ENCODE measurements at places on chromosomes 5 and 9.

DNA sequence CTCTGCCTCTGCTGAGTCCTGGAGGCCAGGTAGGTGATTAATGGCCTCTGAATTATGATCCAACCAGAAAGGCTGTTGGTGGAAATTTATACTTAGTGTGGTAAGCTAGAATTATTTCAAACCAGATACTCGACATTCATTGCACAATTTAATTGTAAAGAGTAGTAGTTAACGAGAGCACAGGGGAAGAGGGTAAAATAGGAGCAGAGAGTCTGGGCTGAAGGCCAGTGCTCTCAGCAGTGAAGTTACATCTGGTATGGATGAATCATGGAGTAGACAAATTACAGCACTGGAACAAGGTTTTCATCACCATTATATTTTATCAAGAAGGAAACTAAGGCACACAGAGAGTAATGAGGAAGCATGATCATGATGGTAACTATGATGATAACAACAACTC is 92.5 kb downstream of the TLR4 start:
- ATAC-seq = no peak

DNA sequence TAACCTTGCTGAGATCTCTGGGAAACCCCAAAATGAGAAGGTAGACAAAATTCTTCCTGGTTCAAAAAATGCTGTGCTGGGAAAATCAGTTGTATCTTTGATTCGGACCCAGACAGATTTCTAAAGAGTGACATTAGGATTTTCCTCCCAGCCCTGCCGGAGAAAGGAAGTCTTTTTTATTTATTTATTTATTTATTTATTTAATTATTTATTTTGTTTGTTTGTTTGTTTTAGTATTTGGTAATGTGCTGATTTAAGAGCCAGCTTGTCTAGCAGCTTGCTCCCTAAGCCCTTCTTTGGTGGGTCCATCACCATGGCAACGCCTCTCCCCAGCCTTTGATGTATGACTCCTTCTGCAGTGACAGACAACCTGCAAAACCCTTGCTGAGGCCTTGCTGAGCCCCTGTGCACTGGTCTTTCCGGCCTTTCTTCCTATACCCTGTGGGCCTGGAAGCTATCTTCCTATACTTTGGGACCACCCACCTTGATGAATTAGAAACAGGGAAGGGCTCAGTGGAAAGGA is 60.6 kb upstream of the AFAP1L1 start:
- ATAC-seq = no peak

DNA sequence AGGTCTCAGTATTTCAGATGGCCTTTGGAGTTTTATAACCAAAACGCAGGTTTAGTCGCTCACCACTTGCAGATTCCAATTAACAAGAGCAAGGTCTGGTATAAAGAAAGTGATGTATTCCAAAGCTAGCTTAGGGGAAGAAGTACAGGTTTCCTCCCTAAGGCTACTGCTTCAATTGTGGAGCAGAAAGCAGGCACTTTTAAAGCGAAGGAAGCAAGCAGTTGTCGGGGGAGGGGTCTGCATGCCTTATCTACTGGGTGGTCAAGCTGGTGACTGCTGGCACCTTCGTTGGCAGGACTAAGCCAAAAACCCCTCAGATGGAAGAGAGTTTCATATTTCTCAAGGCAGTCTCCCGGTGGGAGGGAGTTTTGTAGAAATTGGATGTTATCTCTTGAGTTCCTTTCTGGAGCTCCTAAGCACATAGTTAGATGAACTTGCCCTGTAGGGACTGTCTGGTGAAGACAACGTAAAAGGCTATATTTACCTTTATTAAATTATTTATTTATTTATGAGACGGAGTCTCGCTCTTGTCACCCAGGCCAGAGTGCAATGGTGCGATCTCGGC is 1.6 kb upstream of the TMEM245 start:
- ATAC-seq = no peak

GRCh38 chr9:109277451-109277850 is 43.4 kb downstream of the EPB41L4B start:
- no peak for ATAC-seq

DNA sequence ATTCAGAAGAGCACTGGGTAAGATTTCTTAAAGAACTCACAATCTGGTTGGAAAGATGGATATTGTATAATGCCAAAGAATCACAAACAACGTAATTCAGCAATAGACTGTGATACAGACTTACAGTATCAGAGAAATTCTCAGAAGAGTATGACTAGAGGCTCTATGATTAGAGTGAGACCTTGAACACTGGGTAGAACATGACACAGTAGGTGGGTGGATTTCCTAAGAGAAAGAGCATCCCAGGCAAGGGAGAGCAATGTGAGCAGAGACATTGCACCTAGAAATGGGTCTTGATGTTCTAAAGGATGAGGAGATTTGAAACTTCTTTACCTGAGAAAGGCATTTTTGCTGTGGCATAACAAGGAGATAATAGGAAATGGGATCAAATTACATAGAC is 27.3 kb upstream of the CAST start:
- no peak for ATAC-seq

DNA sequence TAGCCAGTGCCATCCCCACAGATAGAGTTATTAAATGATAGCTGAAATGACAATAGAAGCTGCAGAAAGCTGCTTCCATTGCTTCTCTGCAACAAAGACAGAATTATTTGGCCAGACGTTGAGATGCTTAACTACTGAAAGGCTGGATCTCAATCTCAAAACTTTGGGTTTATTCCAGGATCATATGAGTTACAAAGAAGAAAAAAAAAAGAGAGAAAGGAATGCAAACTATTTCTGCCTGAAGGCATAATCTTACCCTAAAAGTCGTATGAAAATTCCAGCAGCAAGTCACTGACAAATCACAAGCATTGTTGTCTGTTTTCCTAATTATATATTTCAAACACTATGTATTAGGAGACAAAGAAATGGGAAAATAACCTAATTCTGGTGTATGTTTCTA is 12.8 kb upstream of the TYRP1 start:
- ATAC-seq = no peak

DNA sequence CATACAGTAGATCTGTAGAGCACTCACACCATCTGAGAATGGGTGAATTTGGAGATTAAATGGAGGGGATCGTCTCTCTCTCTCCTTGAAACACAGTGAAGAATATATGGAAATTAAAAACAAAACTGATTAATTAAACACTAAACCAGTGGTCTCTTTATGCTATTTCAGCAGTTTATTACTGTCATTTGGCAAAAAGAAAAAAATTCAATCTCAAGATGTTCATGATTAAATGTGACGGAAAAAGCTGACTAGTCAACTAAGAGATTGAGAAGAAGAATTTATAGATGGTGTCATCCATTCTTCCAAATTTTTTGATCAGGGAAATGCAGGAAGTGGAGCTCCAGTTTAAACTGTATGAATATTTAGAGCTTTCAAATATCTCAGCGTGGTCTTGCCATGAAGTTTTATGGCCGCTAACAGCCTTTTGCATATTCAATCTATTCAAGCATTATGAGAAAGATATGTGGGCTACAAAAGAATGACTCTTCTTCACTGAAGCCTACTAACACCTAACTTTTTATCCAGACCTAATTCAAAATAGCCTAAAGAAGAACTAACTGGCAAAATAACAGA is 121.6 kb upstream of the DPYSL3 start:
- no peak for ATAC-seq

- ATAC-seq = no peak
These were observed 480.3 kb downstream of the DIRAS2 start for GRCh38 chr9:90162326-90162725.

DNA sequence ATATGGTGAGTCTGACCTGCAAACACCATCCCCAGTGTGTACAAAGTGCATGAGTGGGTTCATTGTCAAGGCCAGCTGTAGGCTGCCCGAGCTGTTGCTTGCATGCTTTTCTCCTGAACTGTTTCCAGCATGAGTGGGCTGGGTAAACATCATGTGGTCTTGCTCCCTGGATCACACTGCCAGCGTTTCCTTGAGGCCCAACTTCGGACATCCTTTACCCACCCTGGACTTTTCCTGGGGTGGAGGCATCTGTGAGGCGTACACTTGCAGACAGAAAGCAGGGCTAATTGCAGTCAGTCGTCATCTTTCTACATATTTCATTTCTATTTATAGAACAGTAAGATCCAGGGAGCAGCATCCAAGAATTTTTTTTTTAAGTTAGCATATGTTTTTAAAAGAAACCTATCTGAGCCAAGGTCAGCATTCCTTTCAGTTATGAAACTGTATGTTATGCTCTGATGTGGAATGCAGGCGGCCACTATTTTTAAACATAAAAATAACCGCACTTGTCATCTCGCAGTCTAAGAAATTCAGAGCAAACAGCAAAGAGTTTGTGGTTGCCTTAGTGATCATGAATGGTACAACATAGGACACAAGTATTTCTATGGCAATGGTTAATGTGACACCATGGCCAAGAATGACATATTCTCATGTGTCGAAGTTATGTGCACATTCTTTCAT is 106.5 kb upstream of the DMRT1 start:
- no peak for ATAC-seq

DNA sequence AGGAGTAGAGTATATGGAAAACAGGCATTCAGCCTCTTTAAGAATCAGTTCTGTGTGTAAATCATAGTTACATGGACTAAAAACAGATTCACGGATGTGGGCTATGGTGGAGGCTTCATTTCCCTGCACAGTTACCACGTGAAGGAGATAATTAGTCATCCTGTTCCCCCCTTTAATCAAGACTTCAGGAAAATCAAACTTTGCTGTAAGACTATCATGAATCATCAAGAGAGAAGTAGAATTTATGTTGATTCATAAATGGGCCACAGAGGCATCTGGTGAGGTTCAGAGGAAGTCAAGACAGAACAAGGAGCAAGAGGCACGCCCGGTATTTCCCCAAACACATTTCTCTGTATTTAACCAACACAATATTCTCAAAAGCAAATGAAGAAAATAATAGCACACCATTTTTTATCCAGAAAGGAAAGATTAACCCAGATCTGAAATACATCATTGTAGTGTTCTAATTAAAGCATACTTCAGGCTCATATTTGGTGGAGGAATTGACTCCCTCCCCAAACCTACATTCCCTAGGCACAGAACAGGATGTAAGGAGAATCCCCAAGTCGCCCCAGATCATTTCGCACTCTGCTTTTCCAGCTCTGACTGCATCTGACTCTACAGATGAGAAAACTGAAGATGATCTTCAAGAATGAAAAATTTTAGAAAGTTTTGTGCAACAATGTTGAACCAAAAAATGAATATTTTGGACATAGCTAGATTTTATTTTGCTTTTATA is 175.8 kb upstream of the GAS1 start:
- peak; percentile 64 for ATAC-seq

GRCh38 chr5:5792106-5792505 is 369.6 kb downstream of the ICE1 start:
- no peak for ATAC-seq

DNA sequence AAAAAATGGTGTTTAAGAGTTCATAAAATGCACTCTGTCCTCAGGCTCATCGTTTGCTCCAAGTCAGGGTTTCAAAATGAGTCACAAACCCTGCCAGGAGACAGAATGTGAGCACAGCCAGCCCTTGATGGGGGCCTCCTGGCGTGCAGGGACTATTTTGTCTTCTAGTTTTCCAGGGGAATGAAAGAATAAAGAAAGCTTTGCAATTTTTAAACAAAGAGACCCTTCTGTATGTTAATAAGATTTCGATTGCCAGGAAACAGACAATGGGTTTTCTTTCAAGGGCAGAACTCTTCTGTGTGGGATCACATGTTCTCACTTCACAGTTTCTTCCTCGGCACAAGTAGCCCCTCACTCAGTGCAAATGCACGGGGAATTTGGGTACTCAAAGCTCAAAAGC is 121.4 kb upstream of the C6 start:
- ATAC-seq = no peak
